CD4-positive, alpha-beta T cell treated with Interleukin-6 at 100 ng/mL for 8 hours (primary cell): ENCODE measurements at places on chromosomes 11 and 22.

- no peak for DNase-seq
Observed at GRCh38 chr11:64598797-64599697, 8.0 kb downstream of the SLC22A12 start.

DNA sequence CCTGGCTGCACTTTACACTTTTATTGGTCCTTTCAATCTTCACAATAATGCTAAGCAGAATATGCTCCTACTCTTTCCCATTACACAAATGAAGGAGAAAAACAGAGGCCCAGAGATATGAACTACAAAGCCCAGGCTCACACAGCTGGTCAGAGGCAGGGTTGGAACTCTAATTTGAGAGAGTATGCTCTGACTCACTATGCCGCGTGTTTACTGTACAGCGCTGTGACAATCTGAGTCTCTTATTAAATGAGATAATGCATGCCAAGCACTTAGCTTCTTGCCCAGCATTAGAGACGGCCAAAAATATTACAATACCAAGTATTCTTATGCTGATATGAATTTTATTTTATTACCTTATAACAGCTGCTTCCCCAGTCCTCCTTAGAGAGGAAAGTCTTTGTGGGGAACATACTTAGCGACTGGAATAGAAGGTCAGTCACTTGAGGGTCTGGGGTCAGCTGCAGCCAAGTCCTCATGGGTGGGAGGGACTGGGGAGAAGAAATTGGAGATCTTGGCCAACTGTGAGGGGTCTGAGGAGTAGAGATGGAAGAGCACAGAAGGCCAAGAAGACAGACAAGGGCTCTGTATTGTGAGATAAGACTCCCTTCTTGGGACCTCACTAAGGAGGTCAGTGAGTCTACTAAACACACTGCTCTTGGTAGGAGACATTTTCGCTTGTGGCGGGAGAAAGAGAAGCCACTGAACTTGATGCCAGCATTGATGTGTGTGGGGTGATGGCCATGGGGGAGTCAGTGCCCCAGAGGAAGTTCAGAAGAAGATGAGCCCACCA lies 150.8 kb upstream of the TIMP3 start:
- no peak for DNase-seq

DNA sequence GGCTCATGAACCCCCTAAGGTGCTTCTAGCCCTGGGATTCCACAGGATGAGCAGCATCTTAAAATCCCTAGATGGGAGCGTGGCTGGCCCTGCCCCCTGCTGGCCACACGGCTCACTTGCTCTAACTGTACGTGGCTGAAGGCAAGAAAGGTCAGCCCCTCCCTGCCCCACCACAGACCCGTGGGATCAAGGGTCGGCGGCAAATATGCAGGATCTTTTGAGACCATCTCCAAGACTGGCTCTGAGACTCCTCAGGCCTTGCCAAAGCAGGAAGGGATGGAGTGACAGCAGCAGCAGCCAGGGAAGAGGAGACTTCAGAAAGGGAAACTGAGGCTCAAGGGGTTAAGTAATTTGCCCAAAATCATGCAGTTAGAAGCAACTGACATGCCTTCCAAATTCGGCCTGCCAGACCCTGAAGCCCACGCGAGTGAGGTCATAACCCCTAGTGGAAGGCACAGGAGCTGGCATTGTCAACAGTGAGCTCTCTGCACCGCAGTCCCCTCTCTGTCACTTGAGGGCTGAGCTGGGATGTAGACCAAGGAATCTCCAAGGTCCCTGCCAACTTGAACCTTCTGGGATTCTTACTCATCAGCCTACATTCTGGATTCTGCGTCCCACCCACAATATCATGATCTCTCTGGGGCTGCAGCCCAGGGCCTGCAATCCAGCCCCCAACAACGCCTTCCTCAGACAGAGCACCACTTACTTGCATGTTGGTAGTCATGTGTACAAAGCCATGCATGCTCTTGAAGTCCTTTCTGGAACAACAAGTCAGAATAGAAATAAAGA lies 31.4 kb downstream of the CREB3L1 start:
- DNase-seq, result peak; percentile 62

DNA sequence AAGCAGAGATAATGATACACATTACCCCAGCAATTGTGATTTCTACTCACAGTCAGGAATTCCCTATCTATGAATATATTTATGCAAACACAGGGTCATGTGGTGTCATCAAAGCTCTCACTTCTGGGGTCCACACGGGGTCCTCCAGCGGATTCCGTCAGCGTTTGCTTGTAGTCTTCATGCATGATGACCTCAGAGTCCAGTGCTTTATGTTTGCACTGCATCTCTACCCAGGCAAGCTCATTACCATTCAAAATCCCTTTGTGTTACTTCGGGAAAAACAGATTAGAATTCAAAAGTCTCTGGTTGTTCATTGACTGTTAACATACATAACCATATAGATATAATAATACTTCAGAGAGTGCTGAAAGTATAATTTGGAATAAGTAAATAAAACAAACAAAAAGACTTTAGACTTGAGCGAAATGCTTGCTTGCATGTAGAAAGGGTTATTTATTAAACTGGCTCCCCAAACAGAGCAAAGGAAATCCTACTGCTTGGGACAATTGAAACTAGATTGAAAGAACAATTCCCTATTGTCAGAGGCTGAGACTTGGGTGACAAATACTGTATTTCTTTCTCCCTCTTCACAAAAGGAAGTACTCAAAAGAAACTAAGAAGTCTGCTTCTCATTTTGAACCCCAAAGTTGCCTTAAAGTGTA lies 423.1 kb downstream of the ETS1 start:
- no peak for DNase-seq

- no peak for DNase-seq
Observed at GRCh38 chr11:126823274-126823673, 177.3 kb downstream of the KIRREL3 start.

- DNase-seq, result no peak
Observed at GRCh38 chr11:120608760-120609211, 97.2 kb downstream of the GRIK4 start.

DNA sequence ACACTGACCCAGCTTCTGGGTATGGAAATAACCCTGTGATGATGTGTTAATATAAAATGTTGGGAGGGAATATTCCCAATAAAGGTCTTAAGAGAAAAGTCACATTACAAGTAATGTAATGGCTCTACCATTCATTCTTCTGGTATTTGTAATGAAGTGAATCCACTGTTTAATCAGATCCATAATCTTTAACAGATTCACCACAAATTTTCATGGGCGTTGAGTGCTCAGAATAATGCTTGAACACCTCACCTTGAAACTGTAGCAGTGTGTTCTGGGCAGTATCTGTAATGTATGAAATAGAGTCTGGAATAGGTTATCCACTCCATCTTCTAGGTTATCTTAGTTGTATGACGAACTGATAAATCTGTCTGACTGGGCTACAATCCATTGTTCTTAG lies 26.6 kb upstream of the CRTAM start:
- DNase-seq, result no peak

GRCh38 chr22:42379966-42380537 lies 52.2 kb downstream of the NFAM1 start:
- DNase-seq, result no peak

GRCh38 chr11:455566-456147 lies 5.6 kb downstream of the PTDSS2 start:
- no peak for DNase-seq

GRCh38 chr11:119223856-119224255 lies 17.7 kb downstream of the CBL start:
- DNase-seq, result no peak
